Stimulated activated CD8-positive, alpha-beta memory T cell treated with anti-CD3 and anti-CD28 coated beads, Interleukin-15, amount 100 ng/mL, for 24 hours (primary cell): ENCODE measurements at places on chromosomes 6 and 20.

DNA sequence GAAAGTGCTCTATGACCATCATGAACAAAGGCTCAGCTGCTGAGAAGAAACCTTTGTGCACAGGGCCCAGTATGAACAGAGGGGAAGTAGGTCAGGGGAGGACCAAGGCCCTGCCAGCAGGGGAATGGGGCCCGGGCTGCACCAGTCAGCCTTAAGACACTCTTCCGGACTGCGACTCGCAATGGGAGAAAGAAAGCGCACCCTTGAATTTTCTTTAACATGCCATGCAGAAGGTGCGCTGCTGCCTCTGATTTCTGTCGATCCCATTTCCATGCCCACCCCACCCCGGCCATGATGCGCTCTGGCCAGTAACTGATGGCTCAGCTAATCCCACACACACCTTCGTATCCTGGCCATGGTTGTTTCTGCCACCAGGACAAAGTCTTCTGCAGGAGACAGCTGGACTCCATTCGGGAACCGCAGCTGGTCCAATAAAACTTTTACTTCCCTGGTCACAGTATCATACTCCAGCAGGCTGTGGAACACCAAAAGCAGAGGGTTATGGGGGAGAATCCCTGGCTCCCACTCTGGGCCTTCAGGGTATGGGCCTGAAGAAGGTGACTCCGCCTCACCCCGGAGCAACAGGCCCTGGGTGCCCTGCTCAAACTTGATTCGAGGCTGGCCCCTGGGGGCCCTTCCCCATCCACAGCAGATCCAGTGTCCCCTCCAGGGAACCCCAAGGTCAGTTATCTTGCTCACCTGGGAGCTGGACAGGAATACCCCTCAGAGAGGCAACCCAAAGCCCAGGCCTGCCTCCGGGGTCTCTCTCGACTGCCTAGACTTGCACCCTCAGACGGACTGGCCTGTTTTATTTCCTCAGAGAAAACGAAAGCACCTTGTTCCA is 20.3 kb downstream of the CST7 start:
- no peak for DNase-seq

GRCh38 chr6:44951253-44951747 is 376.8 kb upstream of the RUNX2 start:
- no peak for DNase-seq

GRCh38 chr6:157074969-157075368 is 248.3 kb downstream of the TMEM242 start:
- DNase-seq: no peak

DNA sequence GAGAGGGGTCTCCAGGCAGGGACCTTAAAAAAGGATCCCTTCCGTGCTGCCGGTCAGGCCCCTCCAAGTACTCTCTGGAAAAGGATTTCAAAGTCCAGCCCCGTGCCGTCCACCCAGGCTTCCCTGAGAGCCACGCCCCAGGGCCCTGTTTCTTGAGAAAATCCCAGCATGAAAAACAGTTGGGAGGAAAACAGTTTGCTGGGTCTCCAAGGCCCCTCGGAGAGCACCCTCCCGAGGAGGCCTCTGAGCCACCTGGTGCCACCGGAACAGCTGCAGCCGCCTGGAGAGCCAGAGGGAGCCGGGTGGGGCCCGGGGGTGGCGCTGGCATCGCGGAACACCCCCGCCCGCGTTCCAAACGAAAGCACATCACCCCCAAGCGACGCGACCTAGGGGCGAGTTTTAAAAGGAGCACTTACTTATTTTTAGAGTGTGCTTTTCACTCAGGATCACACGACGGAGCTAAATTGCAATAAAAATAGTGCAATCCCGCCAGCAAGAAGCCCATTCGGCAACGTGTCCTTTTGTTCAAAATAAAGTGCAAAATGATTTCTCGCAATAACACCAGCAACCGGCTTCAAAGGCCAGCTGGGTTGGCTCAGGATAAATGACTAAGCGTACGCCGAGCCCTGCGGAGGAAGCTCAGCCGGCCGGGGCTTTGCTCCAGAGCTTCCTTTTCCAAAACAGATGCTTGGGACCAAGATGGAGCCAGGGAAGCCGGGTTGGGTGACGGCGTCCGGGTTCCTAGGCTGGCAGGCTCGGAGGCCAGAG is 64.2 kb downstream of the YTHDF1 start:
- no peak for DNase-seq

GRCh38 chr6:116529466-116530290 is 15.8 kb downstream of the TRAPPC3L start:
- DNase-seq: no peak

GRCh38 chr6:47545223-47545622 is 67.6 kb downstream of the CD2AP start:
- no peak for DNase-seq
